ENCODE measurements at places on chromosomes 1 and 21.

GRCh38 chr1:198436276-198436675 is 104.2 kb downstream of the ATP6V1G3 start:
- DNase-seq, result no peak

- DNase-seq, result no peak
Measured at GRCh38 chr1:239237912-239238311, 148.5 kb upstream of the CHRM3 start.

DNA sequence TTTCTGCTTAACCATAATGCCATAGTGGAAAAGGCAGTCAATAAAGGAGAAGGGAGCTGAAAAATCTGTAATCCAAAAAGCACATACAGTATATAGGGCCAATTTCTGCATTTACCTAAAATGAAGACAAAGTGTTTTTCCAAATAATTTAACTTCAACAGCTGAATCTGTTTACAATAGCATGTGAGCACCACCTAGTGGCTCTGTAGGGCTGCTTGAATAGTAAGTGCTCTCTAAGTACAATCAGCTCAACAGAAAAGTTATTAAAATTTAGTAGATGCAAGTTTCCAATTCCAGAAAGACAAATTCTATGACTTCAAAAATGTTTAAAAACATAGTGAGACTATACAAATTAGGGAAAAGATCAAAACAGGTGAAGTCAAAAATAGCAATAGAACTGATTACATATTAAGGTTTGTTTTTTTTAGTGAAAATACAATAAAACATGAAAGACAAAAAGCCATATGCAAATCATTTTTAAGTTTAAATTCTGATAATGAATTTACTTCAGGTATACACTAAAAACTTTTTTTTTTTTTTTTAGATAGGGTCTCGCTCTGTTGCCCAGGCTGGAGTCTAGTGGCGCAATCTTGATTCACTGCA is 220.0 kb downstream of the SETD4 start:
- peak; percentile 22 for DNase-seq

DNA sequence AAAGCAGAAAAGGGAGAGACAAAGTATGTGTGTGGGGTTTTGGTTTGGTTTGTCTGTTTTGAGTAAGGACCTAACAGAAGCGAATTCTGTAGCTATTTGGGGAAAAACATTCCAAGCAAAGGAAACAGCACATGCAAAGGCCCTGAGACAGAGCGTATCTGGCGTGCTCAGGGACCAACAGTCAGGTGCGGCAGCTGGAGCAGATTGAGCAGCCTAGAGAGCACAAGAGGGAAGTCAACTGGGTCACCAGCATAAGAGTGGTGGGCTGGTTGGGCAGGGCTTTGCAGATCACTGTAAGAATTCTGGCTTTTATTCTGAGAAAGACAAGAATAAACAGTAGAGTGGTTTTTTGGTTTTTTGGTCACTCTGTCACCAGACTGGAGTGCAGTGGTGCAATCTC is 11.8 kb downstream of the TGFBR3 start:
- DNase-seq, result no peak

DNA sequence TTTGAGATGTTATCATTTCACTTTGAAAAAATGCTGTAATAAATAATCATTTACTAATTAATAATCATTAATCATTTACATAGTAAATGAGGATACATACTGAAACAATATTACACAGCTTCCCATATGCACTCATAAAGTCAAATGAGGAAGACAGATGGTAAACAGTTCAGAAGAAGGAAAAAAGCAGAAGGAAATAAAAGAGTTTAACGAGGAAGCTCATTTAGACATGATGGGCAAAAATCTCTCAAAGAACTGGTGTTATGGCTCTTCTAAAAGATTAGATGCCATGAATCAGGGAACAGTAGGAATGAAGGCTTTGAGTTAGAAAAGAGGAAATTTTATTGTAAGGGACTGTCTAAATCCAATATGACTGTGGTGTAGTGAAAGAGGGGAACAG is 347.6 kb downstream of the PTPRC start:
- DNase-seq, result no peak

- DNase-seq, result no peak
Measured at GRCh38 chr1:246417813-246418564, 89.1 kb downstream of the SMYD3 start.

DNA sequence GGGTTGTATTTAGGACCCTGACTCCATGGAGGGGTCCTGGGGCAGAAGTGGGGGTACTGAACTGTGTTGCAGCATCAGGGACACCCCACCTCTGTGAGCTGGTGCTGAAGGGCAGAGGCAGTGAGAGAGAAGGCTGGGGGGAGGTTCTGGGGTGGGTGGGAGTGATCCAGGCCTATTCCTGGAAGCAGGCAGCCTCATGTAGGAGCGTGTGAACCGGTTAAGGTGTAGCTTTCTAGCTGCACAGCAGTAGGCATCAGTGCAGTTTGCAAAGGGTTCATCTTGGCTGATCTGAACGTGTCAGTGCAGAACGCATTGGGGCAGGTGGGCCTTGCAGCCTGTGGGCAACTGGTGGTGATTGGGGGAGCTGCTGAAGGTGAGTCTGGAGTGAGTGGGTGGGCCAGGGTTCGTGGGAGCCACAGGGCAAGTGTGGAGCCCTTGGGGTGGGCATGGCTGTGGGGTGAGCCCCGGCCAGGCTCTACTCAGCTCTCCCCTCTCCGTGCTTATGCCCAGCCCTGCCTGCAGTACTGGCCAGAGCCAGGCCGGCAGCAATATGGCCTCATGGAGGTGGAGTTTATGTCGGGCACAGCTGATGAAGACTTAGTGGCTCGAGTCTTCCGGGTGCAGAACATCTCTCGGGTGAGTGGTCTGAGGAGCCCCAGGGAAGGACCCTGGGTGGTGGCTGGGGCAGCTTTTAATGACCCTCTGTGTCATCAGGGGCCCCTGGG is 86.7 kb downstream of the PTPRU start:
- no peak for DNase-seq

- no peak for DNase-seq
Measured at GRCh38 chr1:115768549-115768948, at the start of gene CASQ2. Gene CASQ2 (minus strand): TSS chr1:115768714. CDS start chr1:115768541, 173 bp downstream.

DNA sequence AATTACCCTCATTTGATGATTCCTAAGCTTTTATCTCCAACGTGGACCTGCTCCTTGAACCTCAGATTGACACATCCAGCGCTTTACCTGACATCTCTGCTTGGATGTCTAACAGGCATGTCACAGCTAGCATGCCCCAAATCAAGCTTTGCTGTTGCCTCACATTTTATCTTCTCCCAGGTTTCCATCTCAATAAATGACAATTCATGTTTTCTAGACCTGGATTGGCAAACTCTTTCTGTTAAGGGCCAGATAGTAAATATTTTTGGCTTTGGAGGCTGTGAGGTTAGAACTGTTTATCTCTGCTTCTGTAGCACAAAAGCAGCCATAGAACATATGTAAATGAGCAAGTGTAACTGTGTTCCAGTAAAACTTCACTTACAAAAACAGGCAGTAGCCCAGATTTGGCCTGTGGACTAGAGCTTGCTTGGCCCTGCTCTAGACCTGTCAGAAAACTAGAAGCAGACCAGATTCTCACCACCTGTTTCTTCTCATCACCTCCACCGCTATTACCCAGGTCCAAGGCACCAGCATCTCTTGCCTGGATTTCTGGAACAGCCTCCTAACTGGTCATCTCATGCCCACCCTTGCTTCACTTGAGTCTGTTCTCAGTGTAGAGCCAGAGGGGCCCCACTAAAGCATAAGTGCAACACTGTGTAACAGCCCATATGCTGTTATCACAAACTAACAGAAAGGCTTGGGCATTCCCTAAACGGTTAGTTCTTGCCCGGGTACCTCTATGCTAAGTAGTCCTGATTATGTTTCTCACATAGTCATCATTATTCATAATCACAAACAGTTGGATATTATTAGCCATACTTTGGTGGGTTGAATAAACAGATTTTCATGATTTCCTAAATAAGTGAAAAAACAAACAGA is 42.3 kb downstream of the UBE4B start:
- no peak for DNase-seq

- DNase-seq, result no peak
Measured at GRCh38 chr1:244614113-244614836, 38.7 kb upstream of the DESI2 start.

DNA sequence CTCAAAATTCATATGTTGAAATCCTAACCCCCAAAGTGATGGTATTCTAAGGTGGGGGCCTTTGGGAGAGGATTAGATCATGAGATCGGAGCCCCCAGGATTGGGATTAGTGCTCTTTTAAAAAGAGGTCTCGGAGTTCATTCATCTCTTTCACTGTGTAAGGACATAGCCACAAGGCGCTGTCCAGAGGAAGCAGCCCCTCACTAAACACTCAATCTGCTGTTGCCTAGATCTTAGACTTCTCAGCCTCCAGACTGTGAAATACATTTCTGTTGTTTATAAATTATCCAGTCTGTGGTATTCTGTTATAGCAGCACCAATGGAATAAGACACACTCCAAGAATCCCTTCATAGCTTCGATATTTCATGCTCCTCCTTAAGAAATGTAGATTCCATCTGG is 12.4 kb upstream of the TIAM1 start:
- DNase-seq, result no peak

GRCh38 chr1:173017792-173018191 is 32.9 kb downstream of the TNFSF18 start:
- no peak for DNase-seq

DNA sequence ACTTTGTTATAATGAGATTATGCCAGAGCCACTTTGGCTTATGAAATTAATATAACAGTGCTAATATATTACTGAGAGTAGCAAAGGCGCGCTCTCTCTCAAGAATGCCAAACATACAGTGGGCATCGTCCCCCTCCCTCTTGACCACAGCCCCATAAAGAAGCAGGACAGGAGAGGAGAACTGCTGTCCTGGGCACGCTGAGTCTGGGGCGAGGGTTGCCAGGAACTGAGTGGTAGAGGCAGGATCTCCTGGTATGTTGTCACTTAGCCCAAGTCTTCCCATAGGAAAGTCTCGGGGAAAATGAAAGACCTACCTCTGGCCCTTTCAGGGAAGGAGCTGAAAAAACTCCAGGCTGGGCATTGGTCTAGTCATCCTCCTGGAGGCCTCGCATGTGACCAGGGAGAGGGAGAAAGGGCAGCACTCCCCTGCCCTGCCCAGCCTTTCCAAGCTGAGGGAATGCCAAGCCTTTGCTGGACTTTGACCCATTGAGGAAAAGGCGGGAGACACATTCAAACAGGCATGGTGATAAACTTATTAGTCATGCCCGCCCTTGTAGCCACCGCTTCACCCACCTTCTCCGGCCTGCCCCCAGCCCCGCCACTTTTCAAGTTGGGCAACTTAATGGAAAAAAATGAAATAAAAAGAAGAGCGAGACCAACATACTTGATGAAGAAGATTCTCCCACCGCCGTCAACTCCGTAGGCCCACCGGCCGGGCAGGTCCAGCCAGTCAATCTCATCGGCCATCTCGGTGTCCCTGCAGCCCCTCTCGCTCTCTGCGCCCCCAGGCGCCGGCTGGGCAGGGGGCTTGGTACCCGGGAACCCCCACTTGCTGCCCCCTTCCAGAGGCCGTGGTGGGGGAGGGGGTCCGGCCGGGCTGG is 17.4 kb upstream of the PLEKHA6 start:
- no peak for DNase-seq

DNA sequence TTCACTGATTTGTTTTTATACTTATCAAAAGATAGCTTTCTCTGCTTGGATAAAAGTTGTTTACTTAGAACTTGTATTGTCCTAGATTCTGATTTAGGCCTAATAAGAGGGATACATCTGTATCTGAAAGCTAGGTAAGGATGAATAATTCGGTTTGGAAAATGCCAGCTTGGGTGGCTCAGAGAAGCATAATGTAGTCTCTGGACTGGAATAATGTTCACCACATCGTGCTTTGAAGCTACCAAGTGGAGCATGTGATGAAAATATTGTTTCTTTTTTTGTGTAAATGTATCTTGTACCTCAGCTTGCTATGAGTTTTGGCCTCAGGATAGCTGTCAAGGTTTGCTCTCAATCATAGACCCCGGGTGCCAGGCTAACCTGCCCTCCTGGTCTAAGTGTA is 49.2 kb downstream of the VPS13D start:
- DNase-seq, result no peak

Measured in activated T-cell treated with anti-CD3 and anti-CD28 coated beads for 1 hour (primary cell).